T47D (cell line): ENCODE measurements at places on chromosomes 4 and X.
A peak's percentile ranks its signal among the peaks of the same experiment; 100 is the strongest.

- no peak for DNase-seq
Observed at GRCh38 chrX:81120258-81120935, 81.3 kb downstream of the HMGN5 start.

- DNase-seq: no peak
Observed at GRCh38 chrX:69034451-69034850, 130.8 kb downstream of the PJA1 start.

DNA sequence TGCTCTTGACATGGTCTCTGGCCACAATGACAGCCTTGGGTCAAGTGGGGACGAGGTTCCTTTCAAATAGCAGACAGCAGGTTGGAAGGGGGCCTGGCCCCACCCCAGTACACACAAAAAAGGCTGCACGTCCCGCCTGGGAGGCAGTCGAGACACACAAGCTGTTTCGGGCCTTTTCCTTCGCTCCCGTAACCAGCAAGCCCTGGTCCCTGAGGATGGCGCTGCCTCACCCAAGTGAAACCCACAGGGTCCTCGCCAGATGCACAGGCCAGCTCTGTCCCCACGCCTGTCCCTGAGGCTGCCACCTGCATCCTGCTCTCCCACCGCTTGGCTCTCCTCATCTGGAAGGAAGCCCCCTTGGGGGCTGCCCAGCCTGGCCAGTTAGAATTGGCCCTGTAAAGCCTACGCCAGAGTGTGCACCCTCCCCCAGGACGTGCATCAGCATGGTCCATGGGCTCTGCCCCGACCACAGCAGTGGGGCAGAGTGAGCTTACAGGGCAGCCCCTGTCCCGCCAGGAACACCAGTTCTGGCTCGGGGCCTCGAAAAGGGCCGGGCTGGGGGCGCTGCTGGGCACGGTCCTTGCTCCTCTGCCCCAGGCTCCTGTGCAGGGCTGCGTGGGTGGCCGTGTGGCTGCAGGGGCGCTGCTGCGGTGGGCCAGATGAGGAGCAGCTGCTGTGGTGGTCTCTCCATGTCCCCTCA, 2.0 kb downstream of the CPLX1 start:
- DNase-seq: no peak

DNA sequence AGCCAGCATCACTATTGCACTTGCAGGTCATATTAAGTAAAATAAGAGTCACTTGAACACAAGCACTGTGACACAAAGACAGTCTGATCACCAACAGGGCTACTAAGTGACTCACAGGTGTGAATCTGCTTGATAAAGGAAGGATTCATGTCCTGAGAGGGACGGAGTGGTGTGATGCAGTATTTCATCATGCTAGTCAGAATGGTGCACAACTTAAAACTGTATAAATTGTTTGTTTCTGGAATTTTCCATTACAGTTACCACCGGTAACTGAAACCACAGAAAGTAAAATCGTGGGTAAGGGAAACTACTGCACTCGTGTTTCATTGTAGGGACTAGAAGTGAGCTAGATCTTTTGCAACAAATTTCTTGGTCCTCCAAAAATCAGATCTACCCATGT, 109.7 kb downstream of the ELOVL6 start:
- no peak for DNase-seq

GRCh38 chr4:153518637-153519389, 52.7 kb downstream of the TMEM131L start:
- no peak for DNase-seq

DNA sequence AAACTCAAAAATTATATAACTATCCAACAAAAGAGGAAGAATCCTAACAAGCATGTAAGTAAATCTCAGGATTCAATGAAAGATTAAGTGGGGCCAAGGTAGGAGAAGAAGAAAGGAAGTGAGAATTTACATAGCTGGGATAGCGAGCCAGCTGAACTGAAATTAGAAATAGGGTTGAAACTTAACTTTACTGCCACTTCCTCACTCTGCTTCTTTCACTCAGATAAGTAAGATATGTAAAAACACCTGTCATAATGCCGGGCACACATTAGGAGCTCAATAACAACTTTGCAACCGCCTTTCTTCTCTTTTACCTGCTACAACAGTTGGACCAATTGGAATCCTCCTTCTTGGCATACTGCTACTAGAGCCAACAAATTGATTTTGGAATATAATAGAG, 129.4 kb downstream of the CNKSR2 start:
- no peak for DNase-seq

- no peak for DNase-seq
Observed at GRCh38 chrX:14922437-14922836, 49.2 kb downstream of the MOSPD2 start.

GRCh38 chrX:134894373-134894895, 96.4 kb upstream of the SMIM10 start:
- DNase-seq: no peak

DNA sequence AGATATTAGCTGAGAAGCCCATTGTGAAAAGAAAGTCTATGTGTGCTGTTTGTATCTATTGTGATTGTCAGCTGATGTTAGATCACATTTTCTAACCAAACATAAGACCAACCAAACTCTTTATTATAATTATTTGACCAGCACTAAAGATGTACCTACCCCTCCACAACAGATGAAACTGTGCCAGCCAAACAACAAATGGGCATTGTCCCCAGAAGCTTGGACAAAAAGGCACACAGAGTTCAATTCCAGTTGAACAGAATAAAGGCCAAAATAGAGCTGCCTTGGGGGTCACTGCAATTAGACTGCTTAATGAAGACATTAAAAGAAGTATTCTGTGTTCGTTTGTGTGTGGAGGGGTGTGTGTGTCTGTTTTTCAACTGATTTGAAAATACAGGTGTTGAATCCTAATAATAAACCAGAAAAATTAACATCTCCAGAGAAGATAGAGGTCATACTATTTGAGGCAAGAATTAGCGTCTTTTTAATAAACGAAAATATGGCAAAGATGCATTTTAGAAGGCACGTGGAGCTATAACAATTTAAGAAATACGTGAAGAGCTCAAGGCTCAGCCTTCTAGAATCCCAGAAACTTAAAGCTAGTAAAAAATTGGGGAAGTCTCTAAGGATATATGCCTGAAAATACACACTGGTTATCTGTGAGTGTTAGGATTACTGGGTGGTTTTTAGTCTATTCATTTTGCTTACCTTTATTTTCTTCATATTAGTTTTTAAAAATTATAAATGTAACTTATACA, 2.2 kb downstream of the SPP1 start:
- DNase-seq: no peak

DNA sequence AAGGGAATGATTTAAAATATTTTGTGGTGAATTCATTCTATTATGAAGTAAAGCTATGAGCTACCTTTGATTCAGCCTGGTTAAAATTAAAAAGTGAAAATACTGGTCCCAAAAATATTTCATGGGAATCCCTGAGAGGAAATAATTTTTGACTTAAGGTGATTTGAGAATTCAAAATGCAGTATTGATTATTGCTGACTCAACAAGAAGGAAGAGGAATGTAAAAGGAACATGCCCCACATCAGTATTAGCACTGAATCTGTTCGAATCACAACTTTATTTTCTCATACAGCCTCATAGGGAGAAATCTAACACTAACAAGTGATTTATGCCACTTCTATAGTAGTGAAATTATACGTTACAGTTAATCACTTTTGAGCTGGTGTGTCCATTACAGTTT, 27.7 kb downstream of the EIF2S3 start:
- DNase-seq: no peak

GRCh38 chrX:39705290-39705689, 392.5 kb downstream of the BCOR start:
- no peak for DNase-seq

- DNase-seq: peak; percentile 66
Observed at GRCh38 chr4:31370866-31371465, 650.8 kb downstream of the PCDH7 start.

DNA sequence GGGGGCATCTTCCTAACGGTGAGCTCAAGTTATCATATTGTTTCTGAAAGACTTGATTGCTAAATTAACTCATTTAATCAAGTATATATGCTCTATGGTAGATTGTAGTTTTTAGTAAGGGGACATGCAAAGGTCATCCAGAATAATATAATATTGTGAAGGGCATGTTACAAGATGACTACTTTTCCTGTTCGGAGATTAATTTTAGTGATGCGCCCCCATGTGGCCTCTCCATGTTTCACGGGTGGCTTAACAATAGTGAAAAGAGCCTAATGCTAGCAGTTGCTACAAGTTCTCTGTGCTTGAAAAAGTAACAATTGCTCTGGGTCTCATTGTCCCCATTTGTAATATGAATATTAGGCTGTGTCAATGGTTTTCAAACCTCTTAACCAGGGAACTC, 12.2 kb downstream of the SMPX start:
- peak; percentile 39 for DNase-seq

GRCh38 chrX:118315529-118315928, 30.4 kb upstream of the WDR44 start:
- DNase-seq: no peak

DNA sequence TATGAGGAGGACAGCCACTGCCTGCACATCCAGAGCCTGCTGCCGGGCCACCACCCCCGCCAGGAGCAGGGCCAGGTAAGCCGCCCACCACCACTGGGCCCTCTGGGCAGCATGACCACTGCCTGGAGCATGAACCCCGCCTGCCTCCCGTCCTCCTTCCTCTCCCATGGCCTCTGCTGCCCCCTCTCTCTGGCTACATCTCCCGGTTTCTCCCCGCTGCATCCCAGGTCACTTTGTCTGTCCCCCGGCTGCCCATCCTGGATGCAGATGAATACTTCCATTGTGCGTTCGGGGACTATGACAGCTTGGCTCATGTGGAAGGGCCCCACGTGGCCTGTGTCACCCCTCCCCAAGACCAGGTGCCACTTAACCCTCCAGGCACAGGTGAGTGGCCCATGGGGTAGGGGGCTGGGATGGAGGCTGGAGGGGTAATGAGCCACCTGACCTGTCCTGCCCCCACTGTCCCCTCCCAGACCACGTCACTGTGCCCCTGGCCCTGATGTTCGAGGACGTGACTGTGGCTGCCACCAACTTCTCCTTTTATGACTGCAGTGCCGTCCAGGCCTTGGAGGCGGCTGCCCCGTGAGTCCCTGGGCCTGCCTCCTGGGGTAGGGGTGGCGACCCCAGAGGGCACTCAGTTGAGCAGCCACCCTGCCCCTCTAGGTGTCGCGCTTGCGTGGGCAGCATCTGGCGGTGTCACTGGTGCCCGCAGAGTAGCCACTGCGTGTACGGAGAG, 6.0 kb downstream of the PLXNB3 start:
- DNase-seq: no peak

DNA sequence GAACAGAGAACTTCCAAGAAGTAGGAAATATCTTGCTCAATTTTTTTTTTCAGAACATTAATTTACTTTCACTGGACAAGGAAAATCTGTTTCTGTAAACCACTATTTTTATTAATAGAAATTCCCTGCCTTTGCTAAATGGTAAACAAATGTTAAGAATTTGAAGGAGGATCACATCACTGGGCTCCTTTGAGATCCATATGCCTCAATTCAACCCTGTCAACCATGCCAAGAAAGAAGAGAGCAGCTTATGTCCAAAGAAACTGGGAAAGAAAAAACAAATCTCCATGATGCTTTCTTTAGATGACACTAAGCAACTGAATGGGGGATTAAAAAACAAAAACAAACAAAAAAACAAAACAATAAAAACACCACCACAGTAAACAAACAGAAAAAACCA, 47.7 kb downstream of the LNX1 start:
- no peak for DNase-seq

- DNase-seq: no peak
Observed at GRCh38 chr4:158050942-158051341, 121.9 kb downstream of the GASK1B start.

- no peak for DNase-seq
Observed at GRCh38 chr4:101292901-101293300, 54.4 kb downstream of the PPP3CA start.

DNA sequence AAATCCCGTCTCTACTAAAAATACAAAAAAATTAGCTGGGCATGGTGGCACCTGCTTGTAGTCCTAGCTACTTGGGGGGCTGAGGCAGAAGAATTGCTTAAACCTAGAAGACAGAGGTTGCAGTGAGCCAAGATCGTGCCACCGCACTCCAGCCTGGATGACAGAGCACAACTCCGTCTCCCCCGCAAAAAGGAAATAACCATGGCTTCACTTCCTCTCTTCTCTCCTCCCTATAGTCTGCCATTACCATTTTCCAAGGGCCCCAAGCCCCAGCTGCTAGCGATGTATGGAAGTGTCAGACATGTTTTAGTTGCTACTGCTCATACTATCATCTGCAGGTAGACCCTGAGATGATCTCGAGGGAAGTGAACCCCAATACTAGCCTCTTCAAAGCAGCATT, 177.3 kb upstream of the FAM9B start:
- DNase-seq: no peak

GRCh38 chr4:53315300-53315699, 50.6 kb downstream of the SCFD2 start:
- DNase-seq: no peak

DNA sequence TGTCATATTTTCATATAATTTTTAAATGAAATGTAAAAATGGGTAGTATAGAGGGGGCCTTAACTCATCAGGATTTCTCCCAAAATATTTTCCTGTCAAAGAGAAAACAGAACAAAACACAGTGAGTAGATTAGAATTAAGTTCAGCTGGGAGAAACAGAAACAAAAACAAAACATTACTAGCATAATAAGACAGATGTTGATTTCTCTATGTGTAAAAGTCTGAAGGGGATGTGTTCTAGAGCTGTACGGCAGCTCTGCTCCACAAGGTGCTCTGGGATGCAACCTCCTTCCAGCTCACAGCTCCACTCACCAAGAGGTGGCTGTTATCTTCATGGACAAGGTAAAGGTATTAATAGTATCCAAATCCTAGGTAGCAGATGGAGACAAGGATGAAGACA, 72.8 kb downstream of the ARHGEF38 start:
- no peak for DNase-seq

DNA sequence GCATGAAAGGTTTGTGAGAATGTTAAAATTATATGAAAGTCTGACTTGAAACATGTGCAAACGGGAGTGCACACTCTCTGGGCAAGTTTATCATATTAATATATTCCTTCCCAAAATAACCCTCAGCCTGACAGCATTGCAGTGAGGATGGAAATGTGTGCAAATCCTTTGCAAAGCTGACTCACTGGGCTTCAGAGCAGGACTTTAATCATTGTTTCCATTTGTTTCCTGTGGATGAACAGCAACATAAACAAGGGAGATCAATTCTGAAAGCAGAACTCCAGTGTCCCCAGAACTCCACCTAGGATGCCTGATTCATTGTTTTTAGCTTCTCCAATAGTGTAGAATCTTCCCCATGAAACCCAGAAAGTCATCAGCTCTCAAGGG, 32.9 kb downstream of the SLC2A9 start:
- DNase-seq: no peak

DNA sequence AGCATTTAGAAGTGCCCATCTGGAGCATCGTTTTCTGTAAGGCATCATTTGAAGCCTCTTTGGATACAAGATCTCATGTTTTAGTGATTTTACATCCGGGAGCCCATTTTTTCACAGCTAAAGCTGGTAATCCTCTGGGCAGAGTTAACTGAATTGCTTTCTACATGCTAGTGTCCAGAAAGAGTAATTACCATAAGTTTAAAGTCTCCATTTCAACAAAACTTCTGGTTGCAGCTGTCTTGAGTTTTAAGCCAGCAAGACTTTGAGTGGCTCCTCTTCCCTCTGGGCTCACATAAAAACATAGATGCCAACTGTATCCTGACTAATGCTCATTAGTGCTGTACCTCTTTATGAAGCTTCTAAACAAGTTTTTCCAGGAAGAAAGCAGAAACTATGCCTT, 65.4 kb downstream of the GPRIN3 start:
- DNase-seq: no peak
